ENCODE measurements at places on chromosomes 5 and 9.

GRCh38 chr5:172107571-172107970, 80.5 kb downstream of the STK10 start:
- no peak for DNase-seq

DNA sequence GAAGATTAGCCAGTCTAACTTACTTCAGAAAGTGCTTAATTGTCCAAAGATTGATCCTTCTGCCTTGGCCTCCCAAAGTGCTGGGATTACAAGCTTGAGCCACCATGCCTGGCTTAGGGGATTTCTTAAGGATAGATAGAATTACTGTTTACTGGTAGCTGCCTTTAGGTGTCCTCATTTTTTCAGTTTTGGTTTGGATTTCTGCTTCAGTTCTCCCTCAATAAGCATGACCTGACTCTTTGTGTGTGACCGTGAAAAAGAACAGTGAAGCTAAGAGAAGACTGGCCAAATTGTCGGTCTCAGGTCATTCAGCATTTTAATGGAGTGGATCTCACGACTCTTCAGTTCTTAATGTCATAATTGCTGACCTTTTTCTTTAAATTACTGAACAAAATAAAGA, 22.9 kb upstream of the CMYA5 start:
- no peak for DNase-seq

GRCh38 chr5:76292620-76293322, 110.3 kb upstream of the IQGAP2 start:
- no peak for DNase-seq

GRCh38 chr5:54754878-54755277, 230.5 kb downstream of the ESM1 start:
- DNase-seq = no peak

DNA sequence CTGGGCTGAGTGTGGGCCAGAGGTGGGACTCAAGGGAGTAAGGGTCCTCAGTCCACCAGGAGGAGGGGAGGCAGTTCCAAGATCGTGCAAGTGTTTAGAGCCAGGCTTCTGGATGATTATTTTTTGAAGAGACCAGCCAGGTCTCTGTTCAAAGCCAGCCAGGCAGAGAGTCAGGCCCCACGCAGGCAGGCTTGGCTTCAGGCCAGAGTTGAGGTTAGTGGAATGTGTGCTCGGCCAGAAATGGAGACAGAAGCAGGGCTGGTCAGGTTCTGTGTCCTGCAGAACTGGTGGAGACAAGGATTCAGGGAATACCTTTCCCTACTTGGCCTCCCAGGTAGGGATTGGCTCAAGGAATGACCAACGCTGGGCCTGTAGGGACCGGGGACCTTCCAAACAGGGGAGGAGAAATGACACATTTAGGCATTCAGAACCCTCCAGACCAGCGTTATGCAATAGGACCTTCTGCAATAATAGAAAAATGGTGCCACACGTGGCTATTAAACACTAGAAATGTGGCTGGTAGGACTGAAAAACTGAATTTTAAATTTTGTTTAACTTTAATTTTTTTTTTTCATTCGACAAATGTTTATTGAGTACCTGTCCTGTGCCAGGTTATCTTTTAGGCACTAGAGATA, 106.2 kb downstream of the CMYA5 start:
- DNase-seq = no peak

DNA sequence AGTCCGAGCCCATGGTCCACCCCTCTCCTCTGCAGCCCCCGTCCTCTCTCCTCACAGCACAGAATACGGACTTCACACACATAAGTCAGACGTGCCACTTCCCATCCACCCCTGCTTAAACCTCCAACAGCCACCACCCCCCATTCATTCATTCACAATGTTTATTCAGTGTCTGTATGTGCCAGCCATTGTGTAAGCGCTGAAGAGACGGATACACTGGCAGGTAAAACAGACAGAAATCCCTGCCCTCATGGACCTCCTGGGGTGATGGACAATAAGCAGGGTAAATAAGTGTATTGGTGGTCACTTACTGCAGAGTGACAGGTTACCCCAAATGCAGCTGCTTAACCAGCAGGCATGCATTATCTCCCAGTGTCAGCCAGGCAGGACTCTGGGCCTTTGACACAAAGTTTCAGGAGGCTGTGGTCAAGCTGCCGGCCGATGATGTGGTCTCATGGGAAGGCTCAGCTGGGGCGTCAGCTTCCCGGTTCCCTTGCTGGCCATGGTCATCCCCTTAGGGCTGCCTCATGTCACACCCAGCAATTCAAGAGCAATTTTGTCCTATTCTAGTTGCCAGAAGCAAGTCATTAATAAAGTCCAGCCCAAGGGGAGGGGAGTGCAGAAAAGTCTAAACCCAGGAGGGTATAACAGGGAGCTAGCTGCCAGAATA, 1.8 kb upstream of the PAXX start:
- no peak for DNase-seq

- no peak for DNase-seq
Observed at GRCh38 chr5:74648835-74649293, 8.3 kb upstream of the ENC1 start.

GRCh38 chr9:114342755-114343440, 13.2 kb downstream of the ORM2 start:
- DNase-seq = no peak

DNA sequence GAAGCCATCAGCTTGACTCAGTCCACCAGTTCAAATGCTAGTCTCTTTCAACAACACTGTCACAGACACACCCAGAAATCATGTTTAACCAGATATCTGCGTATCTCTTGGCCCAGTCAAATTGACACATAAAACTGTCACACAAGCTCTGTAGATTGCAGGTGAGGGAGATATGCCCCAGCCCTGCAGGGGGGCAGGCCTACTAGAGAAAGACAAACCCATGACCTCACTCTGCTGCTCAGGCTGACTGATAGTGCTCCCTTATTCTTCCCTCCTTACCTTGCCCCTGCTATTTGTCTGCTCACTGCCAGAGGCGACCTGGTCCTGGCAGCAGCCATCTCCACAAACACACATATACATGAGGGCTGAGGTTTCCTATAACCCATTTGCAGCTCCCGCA, 351.3 kb downstream of the DRD1 start:
- no peak for DNase-seq

- no peak for DNase-seq
Observed at GRCh38 chr5:90985341-90985740, 397.8 kb downstream of the ARRDC3 start.

DNA sequence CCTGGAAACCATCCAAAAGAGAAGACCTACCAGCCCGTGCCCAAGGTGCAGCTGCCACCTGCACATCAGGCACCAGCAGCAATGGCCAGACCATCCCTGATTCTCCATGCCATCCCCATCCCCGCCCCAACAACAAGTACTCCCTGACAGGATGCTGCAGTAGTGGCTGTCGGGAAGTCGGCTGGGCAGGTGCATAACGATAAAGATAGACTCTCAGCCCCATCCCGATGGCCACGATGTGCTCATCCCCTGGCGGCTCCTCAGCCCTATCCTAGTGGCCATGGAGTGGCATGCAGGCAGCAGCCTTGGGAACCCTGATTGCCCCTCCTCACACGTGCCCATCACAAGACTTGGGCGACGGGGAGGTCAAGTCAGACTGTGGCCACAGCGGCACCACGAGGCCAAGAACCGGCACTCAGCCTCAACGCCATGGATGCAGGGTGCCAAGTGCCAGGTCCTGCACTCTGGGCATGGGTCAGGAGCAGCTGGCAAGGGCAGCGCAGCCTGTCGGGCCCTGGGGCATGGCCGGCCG, 368.8 kb upstream of the SPATA31A5 start:
- DNase-seq = no peak

DNA sequence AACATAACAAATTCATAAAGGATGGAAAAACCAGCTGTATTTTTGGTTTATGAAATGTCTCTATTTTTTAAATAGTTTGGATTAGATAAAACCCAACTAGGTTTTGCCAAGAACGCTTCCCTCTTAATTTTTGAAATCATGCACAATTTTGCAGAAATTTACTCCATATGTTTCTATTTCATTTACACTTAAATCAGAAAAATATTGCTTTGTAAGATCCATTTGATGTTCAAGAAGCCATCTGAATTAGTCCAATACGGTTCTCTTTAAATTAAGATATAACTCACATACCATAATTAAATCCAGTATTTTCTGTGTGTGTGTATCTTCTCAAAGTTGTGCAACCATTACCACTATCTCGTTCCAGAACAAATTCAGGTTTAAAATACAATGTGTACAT, 78.6 kb upstream of the FBXL7 start:
- no peak for DNase-seq

GRCh38 chr5:163548649-163549048, 43.2 kb downstream of the MAT2B start:
- DNase-seq = no peak

DNA sequence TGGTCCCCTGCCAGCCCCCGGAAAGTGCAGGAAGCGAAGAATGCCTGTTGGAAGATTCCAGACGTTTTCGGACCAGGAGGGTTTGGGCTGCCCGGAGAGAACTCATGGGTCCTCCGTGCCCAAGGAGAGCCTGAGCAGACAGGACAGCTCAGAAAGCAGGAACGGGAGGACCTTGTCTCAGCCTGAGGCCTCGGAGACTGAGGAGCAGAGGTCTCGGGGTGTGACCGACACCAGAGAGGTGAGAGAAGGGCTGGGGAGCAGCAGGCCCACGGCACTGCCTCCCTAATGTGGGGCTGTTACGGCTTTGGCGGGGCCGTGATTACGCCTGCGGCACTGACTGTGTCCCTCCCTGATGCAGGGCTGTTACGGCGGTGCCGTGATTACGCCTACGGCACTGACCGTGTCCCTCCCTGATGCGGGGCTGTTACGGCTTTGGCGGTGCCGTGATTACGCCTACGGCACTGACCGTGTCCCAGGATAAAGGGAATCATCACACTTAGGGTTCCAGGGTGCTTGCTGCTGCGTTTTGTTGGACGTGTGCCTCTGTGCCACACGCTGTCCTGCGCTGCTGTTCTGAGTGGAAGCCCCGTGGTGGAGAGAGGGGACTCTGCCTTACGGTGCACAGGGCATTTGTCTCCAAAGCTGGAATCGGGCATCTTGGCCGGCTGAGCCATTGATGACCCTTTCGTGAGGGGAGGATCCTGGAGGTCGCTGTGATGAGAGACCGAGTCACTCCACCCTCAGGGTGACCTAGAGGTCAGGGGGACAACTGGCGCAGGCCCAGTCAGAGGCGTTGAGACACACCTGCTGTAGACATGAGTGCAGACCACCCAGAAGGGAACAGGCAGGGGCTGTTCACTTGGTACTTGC, 25.7 kb downstream of the CEP72 start:
- no peak for DNase-seq

GRCh38 chr5:35149041-35149440, 81.2 kb downstream of the PRLR start:
- no peak for DNase-seq

- no peak for DNase-seq
Observed at GRCh38 chr9:21856301-21857094, 54.1 kb downstream of the MTAP start.

- no peak for DNase-seq
Observed at GRCh38 chr5:113058706-113059226, 82.2 kb downstream of the DCP2 start.

DNA sequence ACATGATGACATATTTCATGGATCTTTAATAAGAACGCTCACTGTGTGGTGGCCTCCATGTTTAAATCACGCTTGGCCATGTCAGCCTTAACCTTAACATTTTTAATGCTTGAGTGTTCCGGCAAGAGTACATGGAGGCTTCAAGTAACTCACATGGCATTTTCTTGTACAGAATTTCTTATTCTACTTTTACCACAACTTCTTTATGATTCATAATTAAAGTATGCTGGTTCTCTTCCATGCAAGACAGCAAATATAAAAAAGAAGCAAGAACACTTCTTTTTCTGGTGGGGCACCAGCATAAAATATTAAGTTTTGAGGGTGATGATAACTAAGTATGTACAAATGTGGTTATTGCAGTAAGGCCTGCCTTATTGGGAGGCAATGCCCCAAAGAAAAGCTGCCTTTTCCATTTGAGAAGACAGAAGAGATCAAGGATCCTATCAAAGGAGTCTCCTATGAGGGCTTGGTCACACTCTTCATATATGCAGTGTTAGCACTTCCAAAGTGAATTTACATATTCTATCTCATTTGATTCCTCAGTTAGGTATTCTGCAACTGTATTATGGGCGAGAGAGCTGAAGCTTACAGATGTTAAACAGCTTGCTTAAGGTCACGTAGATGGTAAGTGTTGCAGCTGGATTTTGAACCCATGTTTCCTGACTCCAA, 382.7 kb upstream of the MEF2C start:
- DNase-seq = no peak

DNA sequence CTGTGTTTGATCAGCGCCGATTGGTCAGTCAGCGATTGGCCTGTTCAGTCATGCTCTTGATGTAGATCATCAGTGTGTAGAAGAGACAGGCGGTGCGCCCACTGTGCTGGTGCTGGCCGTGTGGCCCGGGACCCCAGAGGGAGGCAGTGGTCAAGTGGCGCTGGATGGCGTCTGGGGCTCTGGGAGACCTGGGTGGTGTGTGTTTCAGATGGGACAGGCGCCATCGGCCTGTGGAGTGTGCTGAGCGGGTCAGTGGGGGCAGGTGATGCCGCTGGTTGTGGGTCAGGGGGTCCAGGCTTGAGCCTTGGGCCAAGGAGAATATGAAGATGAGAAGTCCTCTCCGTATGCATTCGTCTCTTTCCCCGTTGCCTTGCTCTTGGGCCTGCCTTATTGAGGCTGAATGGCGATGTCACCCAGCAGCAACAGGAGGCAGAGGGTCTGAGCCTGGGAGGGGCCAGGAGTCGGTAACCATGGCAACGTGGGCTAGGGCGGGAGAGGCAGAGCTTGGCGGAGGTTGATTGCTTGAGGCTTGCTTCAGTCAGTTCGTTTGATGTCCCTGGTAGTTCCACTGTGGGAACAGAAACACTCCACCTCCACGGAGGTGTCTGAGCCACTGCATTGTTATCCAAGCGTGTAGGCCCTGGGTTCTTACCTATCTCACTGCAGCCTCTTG, 117.8 kb upstream of the CACNA1B start:
- no peak for DNase-seq

DNA sequence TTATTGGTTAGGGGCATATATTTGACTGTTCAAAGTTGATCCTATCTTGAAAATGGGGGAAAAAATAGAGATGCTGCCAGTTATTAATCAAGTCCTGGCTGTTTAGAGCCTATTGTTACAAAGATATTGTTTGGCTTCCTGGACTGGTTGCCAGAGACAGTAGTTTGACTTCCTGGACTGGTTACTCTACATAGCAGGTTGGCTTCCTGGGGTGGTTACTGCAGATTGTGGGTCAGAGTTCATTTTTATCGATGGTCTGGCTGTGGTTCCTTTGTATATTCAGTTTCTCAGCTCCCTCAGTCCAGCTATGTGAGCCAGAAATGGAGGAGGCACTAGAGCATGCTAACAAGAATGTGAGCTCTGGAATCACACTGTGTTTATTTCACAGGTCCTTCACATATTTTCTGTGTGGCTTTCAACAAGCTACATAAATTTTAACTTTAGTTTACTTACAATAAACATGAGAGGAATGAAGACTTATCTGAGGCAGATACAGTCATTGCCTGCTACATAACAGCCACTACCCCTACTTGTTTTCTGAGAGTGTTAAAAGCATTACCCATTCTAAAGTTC, 137.6 kb downstream of the TRPM3 start:
- no peak for DNase-seq

- no peak for DNase-seq
Observed at GRCh38 chr9:100579665-100580064, 1.8 kb downstream of the CAVIN4 start.

Data from dorsolateral prefrontal cortex (tissue), 122 donors.